ENCODE measurements at places on chromosomes 7 and 10.

GRCh38 chr10:110737886-110738634 is 93.9 kb downstream of the RBM20 start:
- no peak for DNase-seq

GRCh38 chr7:7911369-7912123 is 57.0 kb upstream of the GLCCI1 start:
- DNase-seq: no peak

- no peak for DNase-seq
These were observed 269.0 kb upstream of the ETV1 start for GRCh38 chr7:14258441-14258840.

DNA sequence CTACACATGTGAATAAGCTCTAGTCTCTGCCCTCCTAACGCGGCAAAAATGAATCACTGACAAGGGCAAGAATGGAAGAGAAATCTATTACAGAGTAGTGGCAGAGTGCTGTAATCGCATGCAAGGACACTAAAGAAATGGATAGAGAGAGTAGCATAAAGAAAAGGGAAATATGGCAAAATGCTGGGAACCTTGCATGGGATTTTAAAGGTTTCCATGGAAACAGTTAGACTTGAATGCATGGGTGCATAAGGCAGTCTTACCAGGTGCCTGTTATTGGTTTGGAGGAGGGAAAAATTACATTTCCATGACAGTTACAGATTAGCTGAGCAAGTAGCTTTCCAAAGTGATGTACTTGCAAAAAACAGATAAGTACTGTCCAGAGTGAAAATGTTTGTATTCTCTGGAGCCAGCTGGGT is 233.4 kb downstream of the PTN start:
- no peak for DNase-seq

- no peak for DNase-seq
These were observed 126.8 kb downstream of the EGFR start for GRCh38 chr7:55145606-55146005.

DNA sequence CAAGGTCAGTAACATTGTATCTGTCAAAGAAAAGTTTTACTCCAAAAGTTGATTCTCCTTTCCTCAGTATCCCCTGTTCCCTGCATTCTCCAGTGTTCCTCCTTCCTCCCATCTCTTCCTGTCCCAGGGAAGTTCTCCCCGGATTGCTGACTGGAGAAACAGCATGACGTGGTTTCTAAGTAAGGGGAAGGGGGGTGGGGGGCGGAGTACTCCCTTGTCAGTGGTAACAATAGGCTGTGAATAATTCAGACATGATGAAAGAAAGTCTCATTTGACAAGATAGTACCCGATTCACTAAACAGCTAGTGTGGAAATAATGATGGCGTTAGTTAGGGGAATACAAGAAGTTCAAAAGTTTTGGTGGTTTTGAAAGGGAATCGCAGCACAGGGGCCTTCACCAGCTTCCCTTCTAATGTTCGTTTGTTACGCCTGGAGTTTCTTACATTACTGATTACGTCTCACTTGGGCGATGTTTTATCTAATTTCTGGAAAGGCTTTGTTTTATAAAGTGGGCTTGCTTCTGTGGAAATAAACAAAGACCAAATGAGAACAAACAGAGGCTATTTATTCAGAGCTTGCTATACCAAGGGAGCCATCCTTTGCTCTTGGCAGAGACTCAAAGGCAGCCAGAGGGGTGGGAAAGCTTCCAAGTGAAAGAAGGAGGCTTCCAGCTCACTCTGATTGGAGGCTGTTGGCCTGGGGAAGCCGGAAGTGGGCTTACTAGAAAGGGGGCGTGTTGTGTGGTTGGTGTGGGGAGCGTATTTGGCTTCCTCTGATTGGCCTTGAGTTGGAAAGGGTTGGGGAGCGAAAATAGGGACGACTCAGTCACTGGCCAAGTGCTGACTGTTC is 453.7 kb downstream of the SDK1 start:
- no peak for DNase-seq

- no peak for DNase-seq
These were observed 70.0 kb upstream of the VOPP1 start for GRCh38 chr7:55642266-55642665.

DNA sequence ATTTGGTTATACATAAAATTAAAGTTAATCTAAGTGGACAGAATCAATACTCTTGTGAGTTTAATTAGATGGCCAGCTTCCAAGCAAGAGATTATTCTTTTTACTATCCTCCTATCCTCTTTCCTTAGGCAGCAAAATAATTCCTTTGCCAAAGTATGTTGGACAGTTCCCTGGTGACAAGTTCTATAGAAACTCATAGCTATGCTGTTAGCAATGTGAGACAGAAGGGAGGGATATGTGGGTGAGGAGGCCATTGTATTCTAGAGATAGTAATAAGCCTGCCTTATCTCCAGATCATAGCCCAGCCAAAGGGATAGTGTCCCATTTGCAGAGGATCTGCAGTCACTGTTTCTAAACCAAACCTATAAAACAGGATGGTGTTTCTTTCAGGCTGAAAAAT is 181.6 kb upstream of the HDAC9 start:
- DNase-seq: no peak

GRCh38 chr10:69963835-69964710 is 88.6 kb upstream of the MACROH2A2 start:
- no peak for DNase-seq
